Right ventricle myocardium inferior (tissue), 1 donor: ENCODE measurements at places on chromosomes 11 and 22. TPM values are rescaled to one million over a fixed set of nuclear protein-coding genes. Genes with fewer than 3 reads are reported as not detected.

DNA sequence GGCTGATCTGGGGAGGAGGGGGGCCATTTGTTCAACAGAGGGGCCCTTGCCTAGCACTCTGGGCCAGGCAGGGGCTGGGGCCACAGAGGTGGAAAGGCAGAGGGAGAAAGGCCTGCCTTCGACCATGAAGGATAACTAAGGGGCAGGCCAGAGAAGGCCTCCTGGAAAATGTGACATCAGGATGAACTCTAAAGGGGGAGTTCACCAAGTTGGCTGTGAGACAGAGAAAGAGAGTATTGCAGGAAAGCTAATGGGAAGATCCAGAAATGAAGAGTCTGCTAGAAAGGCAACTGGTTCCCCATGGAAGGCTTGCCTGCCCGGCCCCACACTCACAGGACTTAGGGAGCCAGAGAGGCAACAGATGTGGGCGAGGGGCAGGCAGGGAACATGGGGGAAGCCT is 16.3 kb downstream of the CSNK1E start:
- DNase-seq = no peak

PAMR1 gene
- 14.5 TPM for total RNA-seq

CCDC83 gene
- not detected for total RNA-seq

OR51E1 gene
- total RNA-seq = 1.9 TPM

PGA5 gene
- 0.95 TPM for total RNA-seq

SLC22A9 gene
- not detected for total RNA-seq

DNA sequence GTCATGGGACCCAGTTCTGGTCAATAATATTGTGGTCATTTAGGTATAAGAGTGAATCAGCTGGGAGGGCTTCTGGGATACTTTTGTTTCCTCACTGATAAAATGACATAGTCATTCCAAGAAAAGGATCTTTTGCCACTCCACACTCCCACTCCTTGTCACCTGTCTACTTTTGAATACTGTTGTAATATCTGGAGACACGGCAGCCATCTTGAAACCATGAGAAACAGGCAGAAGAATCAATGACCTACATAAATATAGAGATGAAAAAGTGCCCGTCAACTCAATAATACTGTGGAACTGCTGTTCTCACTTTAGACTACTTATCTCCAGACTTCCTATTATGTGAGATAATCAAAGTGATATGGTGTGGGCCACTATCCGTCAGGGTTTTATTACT is 154.2 kb downstream of the CCDC34 start:
- no peak for DNase-seq

OR2AG2 gene
- total RNA-seq = not detected

DNA sequence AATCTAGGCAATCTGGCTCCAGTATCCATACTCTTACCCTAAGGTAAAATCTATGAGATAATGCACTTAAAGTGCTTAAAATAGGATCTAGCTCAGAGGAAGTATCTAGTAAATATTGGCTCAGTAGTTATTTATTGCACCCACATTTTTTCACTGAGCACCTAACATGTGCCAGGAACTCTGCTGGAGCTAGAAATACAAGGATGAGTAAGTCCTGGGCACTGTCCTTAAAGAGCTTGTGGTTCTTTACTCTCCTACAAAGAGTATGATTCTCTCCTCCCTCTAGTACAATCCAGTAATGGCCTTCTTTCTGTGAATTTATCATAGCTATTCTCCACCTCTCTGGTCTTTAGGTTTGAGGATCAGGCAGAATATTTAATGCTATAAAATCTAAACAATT is 59.2 kb downstream of the DEUP1 start:
- DNase-seq = no peak

DNA sequence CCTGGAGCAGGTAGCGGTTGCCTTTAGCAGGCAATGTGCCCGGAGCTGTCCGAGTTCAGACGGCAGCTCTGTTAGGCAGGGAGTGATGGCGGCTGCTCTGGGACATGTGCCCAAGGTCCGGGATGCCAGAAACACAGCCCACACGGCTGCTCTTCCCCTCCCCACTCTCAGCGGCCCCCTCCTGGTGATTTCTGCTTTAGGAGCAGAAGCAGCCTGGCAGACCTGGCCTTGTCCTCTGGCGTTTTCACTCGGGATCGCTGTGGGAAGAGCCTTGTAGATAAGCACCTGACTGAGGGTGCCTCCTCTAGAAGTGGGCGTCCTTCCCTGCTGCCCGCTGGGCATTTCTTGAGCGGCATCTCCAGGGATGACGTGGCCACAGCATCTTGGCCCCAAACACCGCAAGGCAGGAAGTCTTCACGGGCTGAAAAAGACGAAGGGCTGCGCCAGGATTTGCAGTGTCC is 392.2 kb downstream of the TBC1D22A start:
- DNase-seq = peak; percentile 83

TMEM86A gene
- 4.6 TPM for total RNA-seq

LRRC55 gene
- total RNA-seq = 0.51 TPM

GRCh38 chr11:121999651-122000050 is 116.4 kb downstream of the BLID start:
- no peak for DNase-seq

DNA sequence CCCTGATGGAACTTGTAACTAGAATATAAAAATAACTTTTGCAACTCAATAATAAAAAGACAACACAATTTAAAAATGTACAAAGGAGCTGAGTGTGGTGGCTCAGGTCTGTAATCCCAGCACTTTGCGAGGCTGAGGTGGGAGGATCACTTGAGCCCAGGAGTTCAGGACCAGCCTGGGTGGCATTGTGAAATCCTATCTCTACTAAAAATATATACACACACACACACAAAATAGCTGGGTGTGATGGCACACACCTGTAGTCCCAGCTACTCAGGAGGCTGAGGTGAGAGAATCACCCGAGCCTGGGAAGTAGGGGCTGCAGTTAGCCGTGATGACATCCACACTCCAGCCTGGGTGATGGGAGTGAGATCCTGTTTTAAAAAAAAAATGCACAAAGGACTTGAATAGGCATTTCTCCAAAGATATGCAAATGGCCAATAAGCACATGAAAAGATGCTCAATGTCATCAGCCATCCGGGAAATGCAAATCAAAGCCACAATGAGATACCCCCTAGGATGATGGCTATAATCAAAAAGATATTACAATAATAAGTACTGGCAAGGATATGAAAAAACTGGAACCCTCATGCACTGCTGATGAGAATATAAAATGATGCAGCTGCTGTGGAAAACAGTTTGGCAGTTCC is 59.8 kb upstream of the SEPTIN5 start:
- DNase-seq = no peak
